Activated CD4-positive, CD25-positive, alpha-beta regulatory T cell treated with anti-CD3 and anti-CD28 coated beads, Interleukin-2, amount 50 U/mL, for 24 hours (primary cell): ENCODE measurements at places on chromosomes 1 and 21.

- ATAC-seq, result no peak
Observed at GRCh38 chr1:89687254-89687653, 54.3 kb downstream of the LRRC8C start.

GRCh38 chr21:37711286-37711829 lies 204.9 kb downstream of the KCNJ6 start:
- ATAC-seq, result no peak

DNA sequence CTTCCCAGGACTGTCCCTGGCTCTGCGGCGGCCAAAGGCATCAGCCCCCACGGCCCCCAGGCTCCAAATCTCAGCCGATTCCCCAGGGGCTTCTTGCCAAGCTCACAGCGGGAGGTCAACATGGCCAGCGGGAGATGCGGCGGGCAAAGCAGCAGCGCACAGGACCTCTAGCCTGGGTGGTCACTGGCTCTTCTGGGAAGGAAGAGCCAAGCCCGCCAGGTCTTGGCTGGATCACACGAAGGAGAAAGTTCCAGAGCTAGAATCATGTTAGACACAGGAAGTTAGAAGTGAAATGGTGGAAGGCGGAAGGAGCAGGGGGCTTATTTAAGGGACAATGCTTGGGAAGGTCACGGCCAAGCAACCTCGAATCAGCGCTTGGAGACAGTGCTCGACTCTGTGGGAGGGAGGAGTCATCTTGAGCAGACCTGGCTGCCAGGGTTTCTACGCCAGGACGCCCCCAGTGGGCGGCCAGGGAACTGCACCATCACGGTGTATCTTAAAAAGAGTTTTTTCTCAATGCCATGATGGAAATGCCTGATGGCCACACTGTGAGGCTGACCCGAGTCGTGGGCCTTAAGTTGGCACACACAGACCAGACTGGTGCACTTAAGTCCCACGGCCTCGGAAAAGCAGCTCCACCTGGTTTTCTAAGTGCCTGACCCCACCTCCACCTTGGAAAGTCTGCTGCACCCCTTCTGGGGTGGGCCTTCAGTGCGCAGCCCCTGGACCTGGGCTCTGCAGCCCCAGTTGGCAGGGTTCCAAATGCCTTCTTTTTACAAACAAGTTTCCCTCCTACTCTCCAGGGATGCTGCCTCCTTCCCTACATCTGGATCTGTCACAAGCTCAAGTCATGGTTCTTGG lies 29.3 kb downstream of the SLC66A1 start:
- ATAC-seq, result peak; percentile 73

DNA sequence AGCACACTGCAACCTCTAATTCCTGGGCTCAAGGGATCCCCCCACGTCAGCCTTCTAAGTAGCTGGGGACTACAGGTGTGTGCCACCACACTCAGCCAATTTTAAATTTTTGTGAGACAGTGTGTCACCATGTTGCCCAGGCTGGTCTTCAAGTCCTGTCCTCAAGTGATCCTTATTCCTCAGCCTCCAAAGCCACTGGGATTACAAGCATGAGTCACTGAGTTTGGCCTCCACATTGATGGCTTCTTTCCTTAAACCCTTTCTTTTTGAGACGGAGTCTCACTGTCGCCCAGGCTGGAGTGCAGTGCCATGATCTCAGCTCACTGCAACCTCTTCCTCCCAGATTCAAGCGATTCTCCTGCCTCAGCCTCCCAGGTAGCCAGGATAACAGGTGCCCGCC lies 7.6 kb downstream of the KPNA6 start:
- ATAC-seq, result no peak

GRCh38 chr1:205396967-205397616 lies 24.8 kb downstream of the LEMD1 start:
- ATAC-seq, result no peak

DNA sequence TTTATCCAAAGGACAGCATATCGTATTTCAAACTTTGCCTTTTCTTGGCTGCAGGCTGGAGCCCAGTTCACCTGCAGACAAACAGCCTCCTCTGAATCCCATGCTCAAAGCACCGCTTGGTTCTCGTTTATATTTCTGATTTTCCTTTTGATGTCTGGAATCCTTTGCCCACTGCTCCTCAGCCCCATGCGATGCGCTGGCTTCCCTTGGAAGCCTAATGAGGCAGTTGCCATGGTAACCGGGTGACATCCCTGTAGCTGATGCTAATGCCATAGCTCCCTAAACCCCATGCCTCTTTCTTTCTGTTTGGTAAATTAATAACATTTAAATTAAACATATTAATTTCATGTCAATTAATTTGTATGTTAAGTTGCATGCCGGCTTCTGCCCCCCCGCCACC lies 327.1 kb downstream of the PRDM2 start:
- ATAC-seq, result no peak

GRCh38 chr1:173417563-173417962 lies 59.6 kb upstream of the PRDX6 start:
- no peak for ATAC-seq

GRCh38 chr1:90882221-90882620 lies 139.6 kb downstream of the ZNF644 start:
- no peak for ATAC-seq

- no peak for ATAC-seq
Observed at GRCh38 chr1:63069214-63069613, 253.2 kb upstream of the FOXD3 start.

- ATAC-seq, result peak; percentile 21
Observed at GRCh38 chr1:233406339-233406960, 78.9 kb downstream of the MAP3K21 start.

- ATAC-seq, result peak; percentile 30
Observed at GRCh38 chr1:94332952-94333351, 85.2 kb upstream of the ABCD3 start.

GRCh38 chr1:237045278-237046016 lies 3.5 kb downstream of the RYR2 start:
- no peak for ATAC-seq

DNA sequence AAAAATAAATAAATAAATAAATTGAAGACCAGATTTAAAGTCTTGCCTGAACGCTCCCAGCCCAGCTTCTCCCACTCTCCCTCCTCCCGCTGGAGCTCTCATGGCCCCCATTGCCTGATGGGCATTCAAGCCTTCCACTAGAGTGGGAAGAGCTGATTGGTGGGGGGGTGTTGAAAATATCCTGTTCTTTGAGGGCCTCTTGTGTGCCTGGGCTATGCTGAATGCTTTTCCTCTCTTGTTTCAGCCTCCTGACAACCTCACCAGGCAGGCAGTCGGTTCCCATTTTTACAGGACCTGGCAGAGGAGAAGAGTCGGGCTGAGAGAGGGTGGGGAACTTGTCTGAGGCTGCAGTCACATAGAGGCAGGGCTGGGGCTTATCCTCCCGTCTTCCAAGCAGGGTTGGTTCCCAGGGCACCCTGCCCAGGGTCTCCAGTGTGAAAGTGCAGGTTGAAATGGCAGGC lies 59.2 kb upstream of the SSBP3 start:
- ATAC-seq, result no peak

- ATAC-seq, result no peak
Observed at GRCh38 chr1:202046227-202046626, 35.8 kb downstream of the ELF3 start.

GRCh38 chr1:94433866-94434265 lies 15.7 kb downstream of the ABCD3 start:
- ATAC-seq, result no peak

GRCh38 chr1:112841825-112842224 lies 114.2 kb downstream of the SLC16A1 start:
- ATAC-seq, result no peak

GRCh38 chr1:165279882-165280281 lies 76.6 kb downstream of the LMX1A start:
- no peak for ATAC-seq

DNA sequence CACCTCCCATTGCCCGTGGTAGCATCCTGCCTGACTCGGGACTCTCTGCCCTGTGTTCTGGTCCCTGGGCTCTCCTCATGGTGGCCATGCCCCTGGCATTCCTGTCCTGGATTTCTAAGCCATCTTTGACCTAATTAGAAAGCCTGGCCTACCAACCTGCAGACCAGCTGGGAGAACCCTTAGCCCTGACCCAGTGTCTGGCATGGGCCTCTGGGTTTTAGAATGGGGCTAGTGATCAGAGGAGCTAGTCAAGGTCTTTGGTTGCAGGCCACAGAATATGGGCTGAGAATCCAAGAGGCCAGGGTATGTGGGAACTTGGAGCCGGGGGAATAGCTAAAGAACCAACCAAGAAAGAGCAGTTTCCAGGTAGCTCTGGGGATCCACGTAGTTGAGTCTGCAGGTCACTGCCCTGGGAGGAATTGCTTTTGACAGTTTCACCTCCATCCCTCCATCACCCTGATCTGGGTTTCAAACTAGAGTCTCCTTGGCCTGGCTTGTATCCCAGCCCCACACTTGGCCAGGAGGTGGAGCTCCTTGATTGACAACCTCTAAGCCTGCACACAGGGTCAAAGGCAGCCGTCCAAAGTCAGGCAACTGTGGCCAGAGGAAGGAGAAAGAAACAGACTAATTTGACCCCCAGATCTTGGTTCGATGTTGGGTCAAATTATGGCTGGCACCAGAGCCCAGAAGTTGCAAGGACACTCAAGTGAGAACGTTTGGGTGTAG lies 54.7 kb upstream of the ABCG1 start:
- peak; percentile 62 for ATAC-seq

DNA sequence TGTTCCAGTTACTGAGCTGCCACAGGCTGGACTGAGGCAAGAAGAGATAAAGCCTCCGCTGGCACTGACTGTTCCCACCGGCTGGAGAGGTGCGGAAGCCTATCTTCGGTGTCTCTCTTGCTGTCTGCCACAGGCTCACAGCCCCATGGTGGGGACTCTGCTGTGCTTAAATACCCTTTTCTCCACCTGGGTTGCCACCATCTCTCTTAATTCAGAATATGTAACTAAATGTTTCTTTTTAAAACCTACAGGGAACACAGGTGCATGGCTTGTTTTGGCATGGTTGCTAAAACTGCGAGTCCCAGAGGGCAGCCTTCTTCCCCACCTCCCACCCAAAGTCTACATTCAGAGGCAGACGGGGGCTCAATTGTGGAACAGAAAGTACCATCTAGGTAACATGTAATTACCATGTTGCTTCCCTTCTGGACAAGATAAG lies 8.1 kb upstream of the LBR start:
- no peak for ATAC-seq

DNA sequence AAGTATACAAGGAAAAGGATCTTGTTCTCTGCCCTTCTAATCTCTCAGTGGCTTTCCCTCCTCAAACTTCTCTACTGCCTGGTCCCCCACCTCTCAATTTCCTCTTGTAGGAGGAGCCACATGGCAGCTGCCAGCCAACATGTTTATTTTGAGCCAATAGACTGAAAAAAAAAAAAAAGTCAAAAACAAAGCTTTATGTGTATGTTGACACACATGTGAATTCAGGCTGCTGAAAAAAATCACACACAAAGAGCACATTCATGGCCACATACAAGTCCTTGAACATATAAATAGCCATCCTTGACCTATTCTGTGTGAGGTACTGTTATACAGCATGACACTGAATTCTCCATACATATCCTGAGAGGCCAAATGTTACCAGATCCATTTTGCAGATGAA lies 3.7 kb downstream of the PTPN14 start:
- ATAC-seq, result no peak

DNA sequence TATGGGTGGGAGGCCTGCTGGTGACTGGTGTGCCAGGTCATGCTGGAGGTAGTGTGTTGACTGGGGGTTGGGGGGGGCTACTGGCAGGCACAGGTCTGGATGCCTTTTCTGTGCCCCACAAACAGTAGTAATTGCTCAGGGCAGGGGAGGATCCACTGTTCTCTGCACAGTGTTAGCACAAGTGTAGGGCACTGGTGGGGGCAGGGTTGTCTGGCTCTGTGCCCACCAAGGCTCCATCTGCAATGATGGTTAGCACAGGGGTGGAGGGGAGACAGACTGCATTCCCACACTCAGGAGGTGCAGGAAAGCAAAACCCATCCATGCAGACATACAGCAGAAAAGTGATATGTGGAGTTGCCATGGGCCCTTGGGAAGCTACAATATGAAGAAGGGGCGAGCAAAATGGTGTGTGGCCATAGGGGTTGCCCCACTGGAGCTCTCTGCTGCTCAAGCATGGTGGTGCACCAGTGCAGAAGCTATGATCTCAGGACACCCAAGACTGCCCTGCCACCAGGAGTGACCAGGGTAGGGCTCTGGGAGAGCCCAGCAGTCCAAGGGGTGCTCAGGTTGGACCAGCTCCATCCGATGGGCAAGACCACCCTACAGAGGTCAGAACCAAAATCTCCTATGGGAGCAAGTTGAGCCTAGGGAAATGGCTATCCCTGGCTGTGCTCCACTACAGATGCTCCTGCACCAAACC lies 122.2 kb upstream of the KCTD3 start:
- ATAC-seq, result no peak

DNA sequence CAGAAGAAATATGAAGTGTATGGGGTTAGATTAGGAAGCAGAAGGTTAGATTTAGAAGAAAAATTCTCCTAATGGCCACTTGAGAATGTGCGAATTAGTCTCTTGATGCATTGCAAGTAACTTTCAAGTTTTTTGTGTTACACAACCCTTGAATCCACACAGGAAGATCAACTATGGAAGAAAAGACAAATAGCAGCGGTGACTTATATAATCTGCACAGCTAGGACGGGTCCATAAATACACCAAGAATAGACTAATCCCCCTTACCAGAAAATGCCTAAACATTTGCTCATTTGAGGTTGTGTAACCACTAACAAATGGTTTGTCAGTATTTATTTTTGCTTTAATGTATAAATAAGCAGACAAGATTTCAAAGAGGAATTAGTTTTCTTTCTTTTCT lies 182.6 kb downstream of the TGFB2 start:
- ATAC-seq, result no peak

DNA sequence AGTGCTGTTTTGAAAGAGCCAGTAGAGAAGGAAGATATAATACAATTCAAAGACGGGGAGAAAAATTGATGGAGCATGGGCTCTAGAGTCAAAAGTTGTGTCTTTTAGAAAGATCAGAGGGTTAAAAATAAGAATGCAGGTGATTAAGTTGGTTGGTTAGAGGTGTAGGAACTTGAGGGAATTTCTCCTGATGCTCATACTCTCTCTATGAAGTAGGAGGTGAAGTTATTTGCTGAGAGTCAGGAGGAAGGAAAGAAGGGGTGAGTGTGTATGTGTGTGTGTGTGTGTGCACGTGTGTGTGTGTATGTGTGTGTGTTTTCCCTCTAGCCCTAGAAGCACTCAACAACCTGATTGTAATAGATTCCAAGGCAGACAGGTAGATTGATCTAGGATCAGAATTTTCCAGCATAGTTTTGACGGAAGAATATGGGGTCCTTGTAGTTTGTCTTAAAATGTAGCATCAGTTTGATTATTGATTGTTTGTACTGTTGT lies 88.3 kb upstream of the MACF1 start:
- ATAC-seq, result no peak

DNA sequence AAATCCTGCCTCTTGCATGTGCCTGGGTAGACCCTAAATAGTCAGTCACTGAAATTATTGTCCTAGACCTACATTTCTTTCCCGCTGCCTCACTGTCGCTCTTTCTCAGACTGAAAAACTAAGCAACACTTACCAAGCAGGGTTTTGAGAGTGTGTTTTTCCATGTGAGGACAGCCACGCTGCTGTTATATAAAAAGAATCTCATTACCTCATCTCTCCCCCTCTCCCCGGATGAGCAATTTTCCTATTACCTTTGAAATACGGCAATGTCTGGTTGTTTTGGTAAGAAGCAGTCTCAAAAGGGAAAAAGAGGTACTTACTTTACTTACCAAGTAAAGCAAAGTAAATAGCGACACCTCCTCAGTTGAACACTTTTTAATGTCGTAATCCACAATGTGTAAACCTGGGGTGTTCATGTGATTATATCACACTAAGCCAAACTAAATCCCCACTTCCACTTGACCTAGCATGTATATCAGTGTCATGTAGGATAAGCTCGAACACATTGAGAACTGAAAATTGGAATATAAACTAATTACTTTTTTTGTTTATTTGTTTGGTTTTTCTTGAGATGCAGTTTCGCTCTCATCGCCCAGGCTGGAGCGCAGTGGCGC lies 12.2 kb upstream of the VN1R5 start:
- no peak for ATAC-seq
